ENCODE measurements at places on chromosomes 11 and 22.
A peak's percentile ranks its signal among the peaks of the same experiment; 100 is the strongest.

- DNase-seq = no peak
Observed at GRCh38 chr11:65917434-65918210, 1.2 kb downstream of the C11orf68 start.

DNA sequence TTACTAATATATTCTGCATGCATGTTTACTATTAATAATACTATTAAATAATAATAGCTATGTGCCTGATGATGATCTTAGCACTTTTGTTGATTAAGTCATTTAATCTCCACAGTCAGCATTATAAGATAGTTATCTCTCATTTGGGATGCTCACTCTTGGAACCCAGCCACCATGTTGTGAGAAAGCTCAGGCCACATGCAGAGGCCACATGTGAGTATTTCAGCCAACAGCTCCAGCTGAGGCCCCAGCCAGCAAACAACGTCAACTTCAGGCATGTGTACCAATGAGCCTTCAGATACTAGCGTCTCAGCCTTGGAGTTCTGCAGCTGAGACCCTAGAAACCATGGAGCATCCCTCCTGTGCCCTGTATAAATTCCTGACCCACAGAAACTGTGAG, 798.1 kb upstream of the LRRC4C start:
- DNase-seq = no peak

DNA sequence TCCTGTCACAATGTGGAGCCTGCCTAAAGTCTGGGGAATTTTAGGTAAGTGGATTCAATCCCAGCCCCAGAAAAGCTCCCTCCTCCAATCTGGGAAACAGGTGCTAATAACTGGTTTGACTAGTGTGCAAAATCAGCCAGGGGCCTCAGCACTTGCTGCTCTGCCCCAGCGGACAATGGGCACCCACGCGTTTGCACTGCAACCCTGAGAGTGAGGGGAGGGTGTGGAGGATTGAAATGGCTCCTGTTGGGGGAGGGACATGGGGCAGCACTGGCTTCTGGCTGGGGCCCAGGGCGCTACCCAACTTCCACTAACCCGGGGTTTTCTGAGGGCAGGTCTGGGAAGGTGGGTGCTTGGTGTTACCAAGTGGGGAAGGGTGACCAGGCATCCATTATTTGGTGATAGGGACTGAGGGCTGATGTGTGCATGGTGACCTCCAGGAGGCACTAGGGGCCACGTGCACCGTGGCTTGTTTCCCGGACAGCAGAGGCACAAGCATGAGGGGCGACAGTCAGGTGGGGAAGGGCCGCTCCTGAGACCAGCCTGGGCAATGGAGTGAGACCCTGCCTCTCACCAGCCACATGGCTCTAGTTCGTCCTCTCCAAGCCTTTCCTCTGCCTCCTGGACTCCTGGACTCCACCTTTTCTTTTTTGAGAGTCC, 4.3 kb upstream of the PNPLA5 start:
- DNase-seq = no peak

GRCh38 chr11:67252831-67253239, 13.4 kb upstream of the GRK2 start:
- DNase-seq = no peak

GRCh38 chr11:47317064-47317828, 35.3 kb downstream of the MYBPC3 start:
- DNase-seq = no peak

- no peak for DNase-seq
Observed at GRCh38 chr11:93510196-93510873, 32.9 kb downstream of the SMCO4 start.

GRCh38 chr11:47388697-47389576, 10.6 kb upstream of the SPI1 start:
- no peak for DNase-seq

GRCh38 chr11:129888451-129888850, 6.9 kb downstream of the NFRKB start:
- no peak for DNase-seq

DNA sequence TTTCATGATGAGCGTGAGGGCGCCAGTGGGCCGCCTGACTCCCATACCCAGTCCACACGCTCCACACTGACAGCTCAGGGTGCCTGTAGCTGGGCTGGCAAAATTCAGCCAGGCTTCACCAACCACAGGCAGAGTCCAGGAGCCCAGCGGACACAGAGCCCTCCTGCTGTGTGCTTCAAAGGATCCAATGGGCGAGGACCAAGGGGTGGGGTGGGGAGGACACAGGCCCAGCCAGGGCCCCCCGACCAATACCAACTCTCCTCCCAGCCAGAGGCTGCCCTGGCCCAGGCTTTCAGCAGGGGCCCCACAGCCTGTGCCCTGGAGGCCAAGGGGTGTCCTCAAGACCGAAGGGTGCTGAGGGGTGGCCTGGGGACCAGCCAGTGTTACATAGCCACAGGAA, 336.1 kb downstream of the CTTN start:
- no peak for DNase-seq

- peak; percentile 38 for DNase-seq
Observed at GRCh38 chr11:73334384-73335203, 26.5 kb downstream of the ARHGEF17 start.

- DNase-seq = no peak
Observed at GRCh38 chr11:87281496-87281895, 243.8 kb downstream of the TMEM135 start.

DNA sequence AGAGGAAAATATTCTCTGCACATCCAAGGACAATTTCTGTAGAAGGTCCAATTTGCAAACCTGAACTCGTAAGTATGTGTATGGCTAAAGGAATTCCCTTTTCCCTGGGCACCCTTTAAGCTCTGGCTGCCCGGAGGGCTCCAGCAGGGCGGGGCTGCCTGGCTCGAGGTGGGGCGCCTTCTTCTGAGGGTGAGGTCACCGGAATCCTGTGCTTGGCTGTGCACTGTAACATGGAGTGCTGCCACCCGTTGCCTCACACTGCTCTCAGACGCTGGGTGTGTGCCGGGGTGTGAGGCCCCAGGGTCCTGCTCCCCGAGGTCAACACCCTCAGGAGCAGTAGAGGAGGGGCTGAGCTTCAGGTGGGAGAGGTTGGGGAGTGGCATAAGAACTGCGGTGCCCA, 61.5 kb downstream of the SYN3 start:
- DNase-seq = no peak

DNA sequence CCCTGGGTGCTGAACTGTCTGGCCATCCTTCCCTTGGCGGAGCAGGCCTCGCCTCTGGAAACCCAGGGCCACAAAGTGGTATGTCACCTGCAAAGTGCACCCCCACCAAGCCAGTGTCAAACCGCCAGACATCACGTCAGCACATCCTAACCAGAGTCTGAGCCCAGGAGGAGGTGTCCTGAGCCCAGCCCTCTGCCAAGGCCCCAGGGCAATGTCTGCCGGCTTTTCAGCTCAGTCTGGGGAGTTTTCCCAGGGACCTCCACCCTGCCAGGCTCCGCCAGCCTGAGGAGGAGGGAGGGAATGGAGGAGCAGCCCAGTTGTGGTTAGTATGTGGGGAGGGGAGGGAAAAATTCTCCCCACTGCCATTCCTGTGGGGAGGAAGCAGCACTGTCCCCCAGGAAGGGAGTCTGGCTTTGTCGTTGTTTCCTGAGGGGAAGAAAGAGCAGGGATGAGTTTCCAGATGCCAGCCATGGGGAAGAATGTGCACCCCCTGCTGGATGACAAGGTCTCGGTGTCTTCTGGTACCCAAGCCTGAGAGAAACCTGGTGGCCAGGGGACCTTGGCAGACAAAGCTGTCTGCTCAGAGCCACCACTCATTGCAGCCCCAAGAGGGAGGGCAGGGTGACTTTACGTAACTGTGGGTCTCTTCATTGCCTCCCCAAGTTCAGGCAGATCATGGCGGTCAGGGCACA, 81.4 kb upstream of the CD82 start:
- no peak for DNase-seq

DNA sequence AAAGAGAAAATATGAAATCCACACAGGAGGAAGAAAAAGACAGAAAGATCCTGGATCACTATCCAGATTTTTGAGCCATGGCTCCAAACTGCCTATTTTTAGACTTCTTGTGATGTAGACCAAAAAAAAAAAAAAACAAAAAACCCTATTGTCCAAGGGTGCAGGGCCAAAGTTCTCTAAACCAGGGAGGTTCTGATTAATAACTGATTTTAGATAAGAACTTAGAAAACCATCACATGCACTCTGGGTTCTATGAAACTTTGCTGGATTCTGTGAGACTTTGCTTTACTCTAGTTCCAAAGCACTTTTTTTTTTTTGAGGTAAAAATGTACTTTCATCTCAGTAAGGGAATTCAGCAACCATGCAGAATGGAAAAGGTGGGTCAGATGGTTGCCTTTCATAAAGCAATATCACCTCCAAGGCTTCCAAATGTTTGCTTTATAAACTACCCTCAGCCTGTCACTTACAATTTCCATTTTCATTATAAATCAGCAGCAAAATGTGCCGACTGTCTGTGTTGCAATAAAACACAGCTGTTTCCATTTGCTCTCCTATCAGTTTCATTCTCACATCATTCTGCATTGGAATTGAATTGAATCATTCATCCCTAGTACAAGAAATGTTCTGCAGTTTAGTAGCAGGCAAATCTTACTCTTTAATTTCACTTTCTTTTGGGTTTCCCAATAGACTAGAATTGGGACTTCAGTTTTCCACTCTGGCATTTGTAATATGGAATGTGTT, 1584.3 kb upstream of the RAG2 start:
- no peak for DNase-seq

DNA sequence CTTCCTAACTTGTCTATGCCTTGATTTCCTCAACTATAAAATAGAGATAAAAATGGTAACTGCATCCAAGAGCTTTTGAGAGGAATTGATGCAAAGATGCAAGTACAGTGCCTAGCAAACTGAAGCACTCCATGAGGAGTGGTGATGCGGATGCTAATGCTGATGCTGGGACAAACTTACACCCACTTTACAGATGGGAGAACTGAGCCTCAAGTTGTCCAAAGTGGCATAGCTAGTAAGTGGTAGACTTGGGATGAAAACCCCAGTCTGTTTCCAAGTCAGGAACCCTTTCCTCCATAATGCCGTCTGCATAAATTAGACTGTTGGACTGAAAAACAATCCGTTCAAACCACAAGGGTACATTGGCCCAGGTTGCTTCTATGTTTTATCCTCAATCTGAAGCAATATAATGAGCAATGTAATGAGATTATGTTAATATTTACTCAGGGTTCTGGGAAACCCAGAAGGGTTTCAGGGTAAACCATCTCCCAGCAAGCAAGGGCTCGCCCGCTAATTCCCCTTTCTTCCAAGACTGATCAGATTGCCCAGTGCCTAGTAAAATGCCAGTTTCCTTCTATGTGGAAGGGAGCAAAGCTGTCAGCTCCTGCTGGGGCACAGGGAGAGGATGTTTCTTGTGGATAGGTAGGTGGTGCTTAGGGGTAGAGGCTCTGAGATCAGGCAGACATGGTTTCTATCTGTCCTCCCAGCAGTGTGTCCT, 10.4 kb upstream of the EHF start:
- no peak for DNase-seq

- DNase-seq = no peak
Observed at GRCh38 chr11:131938351-131938751, 567.9 kb downstream of the NTM start.

DNA sequence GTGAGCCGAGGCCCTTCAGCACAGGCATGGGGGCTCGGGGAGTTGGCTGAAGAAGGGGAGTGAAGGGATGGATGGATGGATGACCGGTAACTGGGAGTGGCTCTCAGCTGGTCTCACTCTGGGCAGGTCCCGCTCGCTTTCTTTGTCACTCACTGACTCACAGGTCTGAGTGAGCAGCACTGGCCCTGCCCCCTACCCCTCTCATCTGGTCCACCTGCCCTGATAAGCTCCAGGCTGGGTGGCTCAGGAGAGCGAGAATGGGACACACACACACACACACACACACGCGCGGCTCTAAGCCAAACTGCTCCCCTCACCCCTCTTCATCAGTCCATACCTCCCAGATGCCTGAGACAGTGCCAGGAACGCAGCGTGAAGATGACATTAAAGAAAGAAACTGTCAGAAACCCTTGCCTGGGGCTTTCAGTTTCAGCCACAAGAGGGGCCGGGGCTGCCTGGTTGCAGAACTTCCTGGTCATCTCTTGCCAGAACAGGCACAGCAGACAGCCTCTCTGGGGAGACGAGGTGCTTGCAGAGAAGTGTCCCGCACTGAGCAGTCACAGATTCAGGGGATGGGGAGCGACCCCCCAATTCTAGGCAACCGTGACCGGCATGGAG, 16.5 kb upstream of the SHISAL1 start:
- no peak for DNase-seq

GRCh38 chr11:4039011-4039410, 55.6 kb upstream of the RRM1 start:
- no peak for DNase-seq

- DNase-seq = no peak
Observed at GRCh38 chr11:123382555-123383074, 47.5 kb upstream of the GRAMD1B start.
